ENCODE measurements at places on chromosomes 1 and 21.

GRCh38 chr1:164660775-164661174 lies 101.8 kb downstream of the PBX1 start:
- no peak for DNase-seq

- DNase-seq: peak; percentile 23
Measured at GRCh38 chr1:54653036-54653435, 11.4 kb downstream of the MROH7 start.

DNA sequence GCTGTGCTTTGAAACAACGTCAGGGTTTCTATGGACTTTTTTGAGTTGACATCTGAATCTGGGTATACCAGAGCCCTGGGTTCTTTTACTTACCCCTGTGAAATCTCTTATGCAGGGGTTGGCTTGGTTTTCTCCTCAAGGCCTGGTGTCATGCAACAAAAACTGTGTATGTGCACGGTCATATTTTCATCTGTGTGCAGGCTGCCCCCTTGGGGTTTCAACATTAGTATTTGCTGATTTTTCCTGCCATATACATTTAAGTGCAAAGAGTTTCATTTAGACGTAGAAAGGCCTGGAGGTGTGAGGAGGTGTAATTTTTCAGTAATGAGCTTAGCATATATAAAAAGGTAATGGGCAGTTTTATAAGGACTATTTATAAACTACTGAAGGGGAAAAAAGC lies 22.0 kb upstream of the ZBTB18 start:
- DNase-seq: peak; percentile 7

- no peak for DNase-seq
Measured at GRCh38 chr1:84379917-84380180, 18.4 kb upstream of the DNASE2B start.

DNA sequence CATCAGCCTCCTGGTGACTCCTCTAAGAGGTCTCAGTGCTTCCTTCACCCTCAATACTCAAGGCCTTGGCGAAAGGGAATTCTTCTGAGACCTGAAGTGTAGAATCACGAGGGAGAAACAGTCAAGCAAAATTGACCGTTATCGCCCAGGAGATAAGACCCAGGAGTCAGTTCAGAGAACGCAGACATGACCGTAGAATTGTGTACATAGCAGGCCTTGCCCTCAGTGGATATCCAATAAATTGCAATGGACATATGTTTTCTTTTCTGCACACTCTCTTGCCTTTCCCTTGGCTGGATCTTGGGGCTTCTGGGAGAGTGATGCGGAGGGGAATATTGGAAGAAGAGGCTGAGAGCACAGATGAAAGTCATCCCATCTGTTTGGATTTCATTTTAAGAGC lies 15.7 kb upstream of the ETS2 start:
- no peak for DNase-seq

DNA sequence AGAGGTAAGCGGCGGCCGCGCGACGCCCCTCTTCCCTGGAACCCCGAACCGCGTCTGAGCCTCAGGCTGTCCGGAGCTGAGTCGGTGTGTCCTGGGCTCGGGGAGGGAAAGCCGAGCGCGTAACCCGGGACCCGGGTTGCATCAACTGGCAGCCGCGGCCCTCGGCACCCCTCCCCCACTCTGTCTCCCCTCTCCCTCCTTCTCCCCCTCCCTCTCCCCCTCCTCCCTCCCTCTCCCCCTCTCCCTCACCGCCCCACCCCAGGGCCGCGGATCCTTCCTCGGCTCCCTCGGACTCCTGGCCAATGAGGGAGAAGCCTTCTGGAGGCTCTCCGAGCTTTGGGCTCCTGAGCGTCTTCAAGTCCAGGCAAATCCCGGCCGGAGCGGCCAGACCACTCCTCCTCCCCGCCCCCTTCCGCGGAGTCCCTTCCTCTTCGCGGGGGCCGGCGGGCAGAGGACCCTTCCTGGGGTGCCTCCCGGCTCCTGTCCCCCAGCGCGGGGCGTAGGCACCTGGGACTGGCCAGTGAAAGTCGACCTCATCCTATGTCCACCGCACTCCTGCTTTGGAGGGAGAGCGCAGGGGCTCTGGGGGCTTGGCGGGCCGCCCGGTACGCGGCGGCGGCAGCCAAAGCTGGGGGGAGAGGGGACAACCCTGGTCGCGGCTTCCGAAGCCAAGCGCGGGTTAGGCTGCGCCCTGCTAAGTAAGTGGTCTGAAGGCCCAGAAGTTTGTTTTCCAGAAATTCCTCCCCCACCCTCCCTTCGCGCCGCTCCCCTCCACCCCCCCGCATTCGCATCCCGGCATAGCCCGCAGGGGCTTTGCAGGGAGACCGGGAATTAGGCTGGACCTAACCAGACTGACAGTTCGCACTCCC lies 850 bp downstream of the SESN2 start:
- peak; percentile 92 for DNase-seq

DNA sequence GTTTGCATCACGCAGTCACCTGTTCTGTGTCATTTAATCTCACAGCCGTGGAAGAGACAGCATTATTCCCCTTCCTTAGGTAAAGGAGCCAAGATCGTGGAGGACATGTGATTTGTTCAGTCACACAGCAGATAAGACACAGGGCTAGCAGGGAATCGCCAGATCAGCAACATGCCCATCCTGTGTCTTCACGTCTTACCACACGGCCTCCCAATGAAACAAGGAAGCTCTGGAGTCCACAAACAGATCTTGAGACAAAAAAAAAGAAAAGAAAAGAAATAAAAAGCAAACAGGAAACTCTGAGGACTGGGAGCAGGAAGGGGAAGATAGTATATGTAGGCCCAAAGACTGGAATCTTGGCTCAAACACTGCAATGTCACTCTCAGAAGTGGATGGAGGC lies 155.3 kb downstream of the ADSS2 start:
- DNase-seq: no peak

DNA sequence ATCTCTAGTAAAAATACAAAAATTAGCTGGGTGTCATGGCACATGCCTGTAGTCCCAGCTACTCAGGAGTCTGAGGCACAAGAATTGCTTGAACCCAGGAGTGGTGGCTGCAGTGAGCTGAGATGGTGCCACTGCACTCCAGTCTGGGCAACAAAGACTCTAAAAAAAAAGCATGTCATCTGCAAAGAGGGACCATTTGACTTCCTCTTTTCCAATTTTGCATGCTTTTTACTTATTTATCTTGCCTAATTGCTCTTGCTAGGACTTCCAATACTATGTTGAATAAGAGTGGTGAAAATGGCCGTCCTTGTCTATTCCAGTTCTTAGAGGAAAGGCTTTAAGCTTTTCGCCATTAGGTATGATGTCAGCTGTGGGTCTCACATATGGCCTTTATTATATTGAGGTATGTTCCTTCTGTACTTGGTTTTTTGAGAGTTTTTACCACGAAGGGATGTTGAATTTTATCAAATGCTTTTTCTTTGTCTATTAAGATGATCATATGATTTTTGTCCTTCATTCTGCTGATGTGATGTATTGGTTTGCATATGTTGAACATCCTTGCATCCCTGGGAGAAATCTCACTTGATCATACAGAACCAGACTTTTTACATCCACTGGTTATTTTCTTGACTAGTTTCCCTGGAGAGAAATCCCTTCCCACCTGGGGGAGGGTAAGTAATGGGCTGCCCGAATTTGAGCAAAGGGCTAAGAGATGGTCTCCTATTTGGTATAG lies 17.0 kb upstream of the RAP1GAP start:
- DNase-seq: no peak

- DNase-seq: peak; percentile 31
Measured at GRCh38 chr1:234658138-234658537, 48.2 kb upstream of the IRF2BP2 start.

GRCh38 chr1:204320382-204320804 lies 39.3 kb downstream of the PLEKHA6 start:
- DNase-seq: peak; percentile 91

DNA sequence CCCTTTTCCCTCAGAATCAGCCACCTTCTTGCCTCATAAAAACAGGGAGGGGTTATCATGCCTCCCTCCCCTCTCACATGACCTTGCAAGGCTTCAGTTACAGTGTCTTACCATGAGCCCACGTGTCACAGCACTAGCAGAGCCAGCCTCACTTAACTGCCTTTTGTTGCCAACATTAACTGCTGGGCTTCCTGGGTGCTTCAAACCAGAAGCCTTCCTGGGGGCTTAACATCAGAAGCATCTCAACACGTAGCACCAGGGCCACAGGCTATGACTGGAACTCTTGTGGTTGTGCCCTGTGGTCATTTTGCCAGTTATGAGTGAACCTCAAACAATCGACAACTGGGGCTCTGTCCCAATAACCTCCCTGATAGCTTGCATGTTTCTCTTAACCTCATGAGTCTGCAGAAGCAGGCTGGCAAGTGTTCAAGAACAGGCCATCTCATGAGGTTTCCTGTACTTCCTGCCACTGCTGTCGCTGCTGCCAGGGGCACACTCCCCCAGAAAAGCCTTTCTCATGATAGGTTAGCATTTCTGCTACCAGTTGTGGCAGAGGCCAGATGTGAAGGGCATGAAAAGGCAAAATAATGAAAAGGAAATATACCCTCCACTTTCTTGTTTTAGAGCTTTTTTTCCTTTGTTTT lies 132.2 kb downstream of the GLUL start:
- peak; percentile 10 for DNase-seq

- no peak for DNase-seq
Measured at GRCh38 chr1:160267284-160267991, 5.1 kb upstream of the DCAF8 start.

- DNase-seq: no peak
Measured at GRCh38 chr1:7386226-7387052, 384.7 kb upstream of the VAMP3 start.

DNA sequence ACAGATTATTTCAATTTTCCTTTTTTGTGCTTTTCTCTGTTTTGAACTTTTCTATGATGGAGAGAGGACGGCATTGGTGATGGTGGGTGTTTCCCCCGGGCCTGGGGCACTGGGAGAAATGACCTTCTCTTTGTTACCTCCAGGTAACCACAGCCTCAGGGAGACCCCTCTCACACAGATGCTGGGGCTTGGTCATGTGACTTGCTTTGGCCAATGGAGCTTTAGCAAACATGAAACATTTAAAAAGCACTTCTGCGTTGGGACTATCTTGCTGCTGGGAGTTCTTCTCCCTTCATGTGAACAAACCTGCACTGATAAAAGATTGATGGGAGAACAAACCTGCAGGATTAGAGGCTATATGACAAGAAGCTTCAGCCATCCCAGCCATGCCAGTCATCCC lies 122.9 kb downstream of the NGF start:
- DNase-seq: no peak

DNA sequence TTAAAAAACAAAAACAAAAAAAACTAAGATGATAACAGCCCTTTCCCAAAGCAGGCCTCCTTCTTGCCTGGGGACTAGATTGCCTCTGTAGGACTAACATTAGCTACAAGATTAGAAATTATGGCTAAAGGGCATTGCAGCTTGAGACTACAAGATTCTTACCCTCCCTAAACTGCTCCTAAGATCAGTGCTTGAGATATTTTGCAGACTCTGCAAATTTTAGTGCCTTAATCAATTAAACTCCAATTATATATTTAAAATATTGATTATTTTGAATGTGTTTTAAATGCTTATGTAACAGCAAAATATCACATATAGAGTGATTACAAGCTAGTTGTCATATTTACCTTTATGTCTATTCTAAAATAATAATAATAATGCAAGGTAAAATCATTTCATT lies 47.4 kb upstream of the SLC5A9 start:
- DNase-seq: no peak

- no peak for DNase-seq
Measured at GRCh38 chr1:45971922-45972531, 160.4 kb downstream of the PIK3R3 start.

GRCh38 chr21:31730712-31731055 lies 1.2 kb downstream of the SCAF4 start:
- no peak for DNase-seq

DNA sequence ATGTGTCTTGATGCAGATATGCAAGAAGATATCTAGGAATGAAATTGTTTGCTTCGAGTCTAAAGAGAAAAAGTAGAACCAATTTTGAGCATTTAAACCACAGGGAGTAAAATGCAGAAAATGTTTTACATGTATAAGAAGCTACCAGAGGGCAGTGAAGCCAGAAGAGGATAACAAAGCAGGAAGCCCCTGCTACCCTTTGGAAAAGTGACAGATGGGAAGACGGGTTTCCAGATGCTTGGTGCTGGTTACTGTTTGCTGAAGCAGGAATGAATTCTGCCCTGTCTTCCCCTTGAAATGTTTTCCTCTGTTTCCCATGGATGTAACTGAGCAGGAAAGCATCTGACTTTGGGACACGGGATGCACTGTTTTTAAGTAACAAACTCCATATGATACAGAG lies 822.2 kb downstream of the MRPL39 start:
- no peak for DNase-seq

GRCh38 chr21:14273736-14274538 lies 58.0 kb downstream of the RBM11 start:
- no peak for DNase-seq

DNA sequence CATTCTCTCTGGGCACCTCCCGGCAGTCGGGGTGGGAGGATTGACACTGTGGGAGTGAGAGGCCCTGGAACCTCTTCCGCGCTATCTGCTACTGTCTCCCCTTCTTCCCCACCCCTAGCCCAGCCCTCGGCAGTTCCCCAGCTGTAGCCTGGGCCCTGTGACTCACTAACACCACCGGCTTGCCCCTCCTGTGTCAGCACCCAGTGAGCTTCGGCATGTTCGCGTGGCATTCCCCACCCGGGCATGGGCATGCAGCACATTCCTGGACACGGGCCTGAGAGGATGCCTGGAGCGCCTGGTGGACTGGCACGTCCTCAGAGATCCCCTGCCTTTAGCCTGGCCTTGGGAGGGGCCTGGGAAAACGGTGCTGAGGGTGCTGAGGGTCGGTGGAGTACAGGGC lies 1.3 kb downstream of the CDK18 start:
- DNase-seq: no peak

DNA sequence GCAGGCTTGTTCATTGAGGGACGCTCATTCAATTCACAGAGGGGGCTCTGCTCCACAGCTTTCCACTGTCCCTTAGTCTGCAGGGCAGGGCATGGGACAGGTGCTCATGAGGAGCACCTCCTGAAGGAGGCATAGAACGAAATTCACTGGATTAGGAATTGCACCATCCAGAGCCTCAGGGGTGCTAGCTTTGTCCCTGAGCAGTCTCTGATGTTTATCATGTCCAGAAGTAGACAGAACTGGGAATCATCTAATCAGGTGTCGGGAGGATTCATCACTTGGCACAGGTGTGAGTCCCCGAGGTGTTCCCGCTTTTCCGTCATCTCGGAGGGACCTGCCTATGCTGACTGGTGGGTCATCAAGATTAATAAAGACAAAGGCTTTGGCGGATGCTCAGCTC lies 321.4 kb downstream of the AJAP1 start:
- no peak for DNase-seq

GRCh38 chr1:65195495-65196417 lies 47.8 kb downstream of the AK4 start:
- peak; percentile 38 for DNase-seq

- peak; percentile 44 for DNase-seq
Measured at GRCh38 chr1:107529511-107530149, 388.8 kb downstream of the NTNG1 start.

Data from iris pigment epithelial cell (primary cell).